ENCODE measurements at places on chromosomes 5 and 9.

DNA sequence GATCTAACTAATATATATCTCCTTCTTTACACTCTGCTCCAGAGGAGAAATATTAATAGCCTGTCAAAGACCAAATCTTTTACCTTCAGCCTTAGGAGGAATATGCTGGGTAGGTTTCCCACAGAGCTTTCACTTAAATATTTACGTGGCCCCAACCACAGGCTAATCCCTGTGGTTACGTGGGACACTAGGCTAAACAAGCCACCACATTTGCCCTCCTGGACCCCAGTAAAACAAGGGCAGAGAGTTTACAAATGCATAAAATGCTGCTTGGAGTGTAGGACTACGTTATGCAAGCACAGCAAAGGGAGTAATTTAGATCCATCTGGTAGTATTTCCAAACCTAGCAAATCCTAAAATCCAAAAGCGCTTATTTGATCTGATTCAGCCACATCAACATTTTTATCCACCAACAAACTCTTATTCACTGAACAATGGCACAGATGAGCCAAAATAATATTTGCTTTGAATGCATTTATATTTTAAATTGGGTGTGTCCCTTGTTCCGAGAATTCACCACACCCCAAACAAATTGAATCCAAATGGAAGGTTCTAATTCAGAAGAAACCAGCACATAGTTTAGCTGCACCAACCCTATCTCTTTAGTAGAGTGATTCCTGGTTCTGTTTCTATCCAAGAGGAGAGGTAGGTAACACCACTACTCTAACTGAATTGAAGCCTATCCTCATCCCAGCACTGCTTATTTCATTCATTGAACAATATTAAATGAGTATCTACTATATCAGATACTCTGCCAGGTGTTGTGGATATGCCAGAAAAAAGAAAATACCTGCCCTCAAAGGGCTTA is 179.0 kb downstream of the TSSK1B start:
- no peak for DNase-seq

- DNase-seq = no peak
These were observed 115.6 kb upstream of the CPEB4 start for GRCh38 chr5:173772384-173773059.

GRCh38 chr9:35847792-35848572 is 19.0 kb downstream of the TMEM8B start:
- no peak for DNase-seq

GRCh38 chr9:129725795-129726251 is 27.0 kb downstream of the PTGES start:
- no peak for DNase-seq

DNA sequence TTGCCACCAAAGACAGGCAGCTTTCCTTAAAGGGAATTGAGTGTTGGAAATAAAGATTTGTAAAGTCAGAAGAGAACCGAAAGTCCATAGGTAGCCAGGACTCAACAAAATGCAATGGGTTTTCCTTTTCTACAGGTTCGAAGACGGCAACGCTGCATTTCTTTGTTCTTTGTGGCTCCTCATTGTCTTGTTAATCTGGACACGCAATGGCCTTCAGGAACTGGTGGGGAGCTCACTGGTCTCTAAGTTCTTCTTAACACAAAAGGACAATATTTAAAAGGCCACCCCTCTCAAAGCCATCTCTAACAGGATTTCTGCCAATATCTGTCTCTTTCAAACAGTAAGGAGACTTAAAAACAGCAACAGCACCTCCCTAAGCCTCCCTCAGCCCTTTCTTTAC is 170.6 kb downstream of the RMI1 start:
- no peak for DNase-seq

DNA sequence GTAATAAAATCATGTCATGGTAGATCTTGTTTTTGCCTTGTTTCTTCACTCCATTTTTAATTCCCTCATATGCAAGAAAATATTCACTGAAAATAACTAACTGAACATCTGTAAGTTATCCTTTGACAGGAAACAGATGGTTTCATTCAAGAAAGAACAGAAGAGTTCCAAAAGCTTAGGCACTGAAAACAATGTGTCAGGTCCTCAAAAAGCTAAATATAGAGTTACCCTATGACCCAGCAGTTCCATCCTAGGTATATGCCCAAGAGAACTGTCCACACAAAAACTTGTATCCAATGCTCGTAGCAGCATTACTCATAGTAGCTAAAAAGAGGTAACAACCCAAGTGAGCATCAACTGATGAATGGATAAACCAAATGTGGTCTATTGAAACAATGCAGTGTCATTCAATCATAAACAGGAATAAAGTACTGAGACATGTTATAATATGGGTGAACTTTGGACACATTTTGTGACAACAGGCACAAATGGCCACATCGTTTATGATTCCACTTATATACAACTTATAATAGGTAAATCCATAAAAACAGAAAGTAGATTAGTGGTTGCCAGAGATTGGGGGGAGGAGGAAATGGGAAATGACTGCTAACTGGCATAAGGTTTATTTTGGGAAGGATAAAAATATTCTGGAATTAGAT is 231.0 kb downstream of the FRMD3 start:
- no peak for DNase-seq

DNA sequence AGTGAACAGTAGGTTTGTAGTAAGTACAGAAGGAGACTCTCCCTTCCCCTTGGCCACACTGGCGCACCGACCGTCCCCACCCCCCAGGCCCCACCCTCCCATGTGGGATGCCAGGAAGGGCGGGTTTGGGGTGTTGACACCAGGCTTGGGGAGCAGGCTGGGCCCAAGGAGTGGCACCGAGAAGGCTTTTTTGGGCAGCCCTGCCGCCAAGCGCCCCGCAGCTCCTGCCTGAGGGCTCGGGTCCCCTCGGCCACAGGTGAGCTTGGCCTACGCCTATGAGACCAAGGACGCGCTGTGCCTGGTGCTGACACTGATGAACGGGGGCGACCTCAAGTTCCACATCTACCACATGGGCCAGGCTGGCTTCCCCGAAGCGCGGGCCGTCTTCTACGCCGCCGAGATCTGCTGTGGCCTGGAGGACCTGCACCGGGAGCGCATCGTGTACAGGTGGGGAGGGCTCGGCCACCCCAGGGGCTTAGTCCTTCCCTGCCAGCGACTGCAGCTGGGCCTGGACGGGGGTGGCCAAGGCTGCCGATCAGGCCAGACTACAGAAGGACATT is 7.3 kb downstream of the GRK6 start:
- no peak for DNase-seq

DNA sequence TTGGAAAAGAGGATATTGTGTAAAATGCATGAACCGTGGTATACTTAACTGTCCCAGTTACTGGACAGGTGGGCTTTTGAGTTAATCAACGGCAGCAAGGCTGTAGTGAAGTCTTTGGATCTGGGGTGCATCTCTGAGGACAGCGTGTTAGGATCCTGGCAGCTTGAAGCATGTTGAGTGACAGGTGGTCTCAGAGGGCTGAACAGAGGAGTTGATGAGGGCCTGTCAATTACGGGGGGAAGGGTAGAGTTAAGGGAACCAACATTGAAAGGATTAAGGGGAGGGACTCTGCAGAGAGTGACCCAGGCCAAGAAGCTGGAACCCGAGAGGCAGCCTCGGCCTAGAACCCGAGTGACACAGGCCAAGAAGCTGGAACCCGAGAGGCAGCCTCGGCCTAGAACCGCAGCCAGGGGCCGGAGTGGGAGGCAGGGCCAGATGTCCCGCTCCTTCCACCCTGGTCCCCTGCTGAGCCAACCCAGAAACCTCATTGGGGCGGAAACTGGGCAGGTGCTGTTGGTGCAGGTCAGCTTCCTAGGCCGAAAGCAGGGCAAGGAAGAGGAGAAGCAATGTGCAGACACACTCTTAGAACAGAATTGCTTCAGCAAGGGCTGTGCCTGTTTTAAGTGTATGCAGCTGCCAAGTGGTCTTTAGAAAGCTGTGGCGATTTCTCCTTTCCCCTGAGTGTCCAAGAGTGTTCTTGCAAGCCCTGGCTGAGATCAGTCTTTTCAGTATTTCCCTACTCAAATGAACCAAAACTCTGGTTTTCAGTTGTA is 62.0 kb downstream of the ANKRD33B start:
- DNase-seq = no peak

GRCh38 chr5:34703767-34704713 is 47.9 kb downstream of the RAI14 start:
- no peak for DNase-seq

DNA sequence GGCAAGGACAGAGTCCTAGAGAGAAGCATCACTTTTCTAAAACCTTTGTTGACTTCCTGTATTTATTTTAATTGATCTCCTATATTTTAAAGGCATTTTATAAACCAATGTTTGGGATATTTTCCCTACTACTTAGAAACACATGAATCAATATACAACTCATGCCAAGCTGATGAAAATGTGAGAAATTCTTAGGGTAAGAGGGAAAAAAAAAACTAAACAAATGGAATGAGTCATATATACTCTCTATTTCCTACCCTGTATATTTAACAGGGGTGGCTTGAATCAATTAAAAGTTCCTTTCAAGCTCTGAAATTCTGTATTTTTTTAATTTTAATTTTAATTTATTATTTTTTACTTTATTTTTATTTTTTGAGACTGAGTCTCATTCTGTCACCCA is 19.6 kb downstream of the BAAT start:
- no peak for DNase-seq

- DNase-seq = no peak
These were observed 4.9 kb downstream of the GMCL2 start for GRCh38 chr5:178182158-178182876.

DNA sequence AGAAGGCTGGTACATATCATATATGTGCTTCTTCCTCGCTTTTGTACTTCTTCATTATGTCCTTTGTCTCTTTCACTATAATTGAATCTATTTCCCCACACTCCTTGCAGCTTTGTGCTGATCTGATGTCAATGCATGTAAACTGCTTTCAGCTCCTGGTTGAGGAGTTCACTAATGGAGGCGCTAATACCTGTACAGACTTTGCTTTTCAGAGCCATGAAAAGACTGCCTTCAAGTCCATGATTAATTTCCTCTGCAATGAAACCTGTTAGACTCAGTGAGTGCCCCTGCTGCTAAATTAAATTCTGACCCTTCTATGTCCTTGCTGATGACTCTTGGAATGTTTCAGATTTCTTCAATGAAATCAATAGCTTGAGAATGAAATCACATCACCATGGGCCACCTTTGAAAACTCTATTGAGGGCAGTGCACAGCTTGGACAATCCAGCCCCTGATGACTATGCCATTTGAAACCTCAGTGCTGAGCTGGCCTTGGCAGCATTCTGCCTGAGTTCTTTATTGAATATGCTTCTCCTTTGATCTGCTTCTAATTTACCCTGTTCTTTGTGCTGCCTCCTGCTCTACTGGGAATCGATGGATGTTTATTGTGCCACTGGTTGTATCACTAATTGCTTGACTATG is 358.2 kb upstream of the DMAC1 start:
- DNase-seq = no peak

DNA sequence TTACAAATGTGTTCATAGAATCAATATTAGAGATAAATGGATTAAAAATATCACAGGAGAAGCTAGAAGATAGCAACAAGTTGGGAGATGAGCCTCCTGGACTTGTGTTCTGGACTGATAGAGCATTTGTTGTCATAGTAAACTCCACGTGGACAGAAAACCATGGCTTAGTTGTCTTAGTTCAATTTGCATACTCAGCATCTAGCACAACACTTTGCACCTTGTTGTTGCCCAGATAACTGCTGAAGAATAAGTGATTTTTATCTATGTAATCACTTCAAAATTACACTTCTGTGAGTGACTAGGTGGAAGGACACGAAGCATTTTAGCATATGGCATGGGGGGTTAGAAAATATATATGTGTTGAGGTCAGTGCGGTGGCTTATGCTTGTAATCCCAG is 4.0 kb downstream of the RANBP3L start:
- no peak for DNase-seq

DNA sequence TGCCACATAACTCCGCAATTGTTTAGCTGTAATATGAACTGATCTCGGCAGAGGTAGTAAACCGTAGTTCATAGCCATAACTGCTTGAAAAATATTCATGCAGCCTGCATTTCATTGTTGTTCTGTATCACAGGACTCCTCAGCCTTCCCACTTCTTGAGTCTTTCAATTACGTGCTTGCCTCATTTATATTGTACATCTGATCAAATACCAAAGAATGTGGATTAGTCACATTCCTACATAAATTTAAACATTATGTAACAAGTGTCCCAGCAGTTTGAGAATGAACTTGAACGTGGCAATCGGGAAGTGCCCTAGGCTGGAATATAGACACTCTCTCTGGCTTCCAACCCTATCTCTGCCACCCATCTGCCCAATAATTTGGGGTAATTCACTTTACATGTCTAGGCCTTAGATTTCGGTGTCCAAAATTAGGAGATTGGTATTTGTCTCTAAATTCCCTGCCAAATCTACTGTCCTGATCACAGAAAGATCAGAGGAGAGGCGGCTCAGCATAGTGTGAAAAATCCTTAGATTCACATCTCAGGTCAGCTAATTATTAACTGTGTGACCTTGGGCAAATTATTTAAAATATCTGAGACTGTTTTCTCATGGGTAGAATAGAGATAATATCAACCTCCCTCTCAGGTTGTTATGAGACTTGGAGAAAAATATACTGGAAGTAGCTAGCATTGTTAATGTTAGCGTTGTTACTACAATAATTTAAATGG is 215.1 kb upstream of the RFX3 start:
- DNase-seq = no peak

GRCh38 chr5:1831677-1832313 is 30.6 kb downstream of the NDUFS6 start:
- no peak for DNase-seq

DNA sequence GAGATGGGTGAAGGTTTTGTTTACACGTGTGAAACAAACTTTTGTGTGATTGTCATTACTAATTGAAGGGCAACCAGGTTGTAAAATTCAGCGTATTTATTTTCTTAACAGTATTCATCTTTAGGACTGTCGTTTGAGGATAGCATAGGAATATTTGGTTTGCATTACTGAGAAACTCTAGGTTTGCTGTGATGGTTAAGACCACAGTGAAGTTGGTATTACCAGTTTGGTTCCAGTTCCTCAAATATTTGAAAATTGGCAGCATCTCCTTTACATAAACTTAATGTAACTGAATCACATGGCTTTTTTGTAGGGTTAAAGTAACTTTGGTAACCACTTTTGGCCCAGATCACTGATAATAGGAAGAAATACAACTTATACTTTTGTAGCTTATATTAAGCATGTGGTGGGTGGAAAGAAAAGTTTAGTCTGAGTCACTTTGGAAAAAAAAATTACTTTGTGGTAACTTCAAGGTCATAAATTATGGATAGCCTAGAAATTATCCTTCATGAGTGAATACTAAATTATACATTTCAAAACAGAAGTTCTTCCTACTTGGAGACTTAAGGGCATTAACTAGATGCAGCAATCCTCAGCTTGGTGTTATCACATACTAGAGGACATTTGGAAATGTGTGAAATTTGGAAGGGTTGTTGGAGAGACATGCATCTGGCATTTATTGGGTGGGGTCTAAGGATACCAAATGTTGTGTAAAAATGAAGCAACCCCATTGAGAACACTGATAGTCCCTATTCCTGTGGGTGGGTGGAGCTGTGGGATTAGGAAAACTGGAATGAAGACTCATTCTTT is 33.9 kb downstream of the G3BP1 start:
- DNase-seq = no peak
